Astrocyte (in vitro differentiated cells and primary cell): ENCODE measurements at places on chromosomes 2 and 18. TPM values are rescaled to one million over a fixed set of nuclear protein-coding genes. Genes with fewer than 3 reads are reported as not detected.

DNA sequence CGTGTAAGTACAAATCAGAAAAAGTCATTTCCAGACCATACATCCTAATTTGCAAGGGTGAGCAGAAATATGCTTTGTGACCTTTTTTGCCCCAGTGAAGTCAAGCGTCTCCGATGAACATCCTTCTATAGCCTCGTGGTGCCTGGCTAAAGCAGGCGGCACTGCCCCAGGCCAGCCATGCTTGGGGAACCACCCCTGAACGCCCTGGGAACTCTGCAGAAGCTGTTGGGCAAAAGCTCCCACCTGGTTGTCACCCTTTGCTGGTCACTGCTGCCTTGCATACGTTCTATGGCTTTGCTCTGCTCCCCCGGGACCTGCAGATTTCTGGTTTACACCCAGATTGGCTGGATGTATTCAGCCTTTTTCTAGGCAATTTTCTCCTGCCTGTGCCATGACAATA lies 256.4 kb downstream of the SS18 start:
- DNase-seq: no peak
- no peaks in the 10 kb centered on the region for H3K27me3 ChIP-seq
- H3K27ac ChIP-seq: no peak overlapping the region
- peaks cover 6% of the 10 kb centered on the region for H3K4me1 ChIP-seq
- no peaks in the 10 kb centered on the region for H3K36me3 ChIP-seq

DNA sequence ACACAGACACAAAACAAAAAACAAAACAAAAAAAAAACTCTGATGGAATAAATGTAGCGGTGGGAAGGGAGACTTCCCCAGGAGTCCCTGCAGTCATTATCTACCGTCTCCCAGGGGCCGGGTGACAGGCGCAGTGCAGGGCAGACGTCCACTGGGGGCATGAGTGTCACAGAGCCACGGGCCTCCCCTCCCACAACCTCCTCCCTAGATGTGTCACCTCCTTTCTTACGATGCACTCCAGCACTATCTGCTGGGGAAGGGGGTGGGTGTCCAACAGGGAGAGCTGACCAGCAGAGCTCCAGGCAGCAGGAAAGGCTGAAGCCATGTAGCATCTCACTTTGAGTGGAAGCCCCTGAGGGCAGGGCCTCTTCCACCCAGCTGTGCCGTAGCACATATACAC lies 84.5 kb downstream of the LONRF2 start:
- no peaks in the 10 kb centered on the region for H3K27me3 ChIP-seq
- H3K27ac ChIP-seq: no peak overlapping the region
- peaks cover 10% of the 10 kb centered on the region for H3K4me1 ChIP-seq
- H3K36me3 ChIP-seq: no peaks in the 10 kb centered on the region
- DNase-seq: no peak

- H3K36me3 ChIP-seq: no peaks in the 10 kb centered on the region
- H3K4me3 ChIP-seq: no peak overlapping the region
- H3K27me3 ChIP-seq: no peaks in the 10 kb centered on the region
- no peaks in the 10 kb centered on the region for H3K4me1 ChIP-seq
Measured at GRCh38 chr2:202703091-202703490, 68.3 kb downstream of the FAM117B start.

DNA sequence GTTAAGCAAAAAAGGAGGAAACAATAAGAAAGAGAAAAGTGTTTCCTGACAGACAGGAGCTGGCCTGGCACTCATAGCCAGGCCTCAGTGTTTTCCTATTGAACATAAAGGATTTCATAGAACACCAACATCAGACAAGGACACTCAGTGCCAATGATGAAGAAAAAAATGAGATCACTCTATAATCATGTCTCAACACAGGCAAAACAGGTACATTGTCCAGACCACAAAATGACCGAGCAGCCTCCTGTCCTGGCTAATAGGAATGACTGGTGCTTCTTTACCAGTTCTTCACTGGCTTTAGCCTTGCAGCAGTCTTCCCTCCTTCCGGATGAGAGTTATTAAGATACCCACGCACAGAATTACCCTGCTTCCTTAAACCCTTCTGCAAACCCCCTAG lies 35.6 kb downstream of the SEMA4F start:
- no peaks in the 10 kb centered on the region for H3K36me3 ChIP-seq
- H3K4me3 ChIP-seq: no peak overlapping the region
- H3K27ac ChIP-seq: no peak overlapping the region
- no peak for DNase-seq

GRCh38 chr2:46538393-46538792 lies 59.0 kb downstream of the TMEM247 start:
- H3K27me3 ChIP-seq: no peaks in the 10 kb centered on the region
- DNase-seq: no peak
- H3K4me1 ChIP-seq: peaks cover 17% of the 10 kb centered on the region
- H3K4me3 ChIP-seq: no peak overlapping the region
- H3K36me3 ChIP-seq: no peaks in the 10 kb centered on the region
- no peak overlapping the region for H3K27ac ChIP-seq

The GCA gene
- total RNA-seq: 14.2 and 14.5 TPM in 2 replicates

GRCh38 chr2:23828986-23829385 lies 97.9 kb downstream of the ATAD2B start:
- no peak overlapping the region for H3K27ac ChIP-seq
- no peaks in the 10 kb centered on the region for H3K36me3 ChIP-seq
- no peaks in the 10 kb centered on the region for H3K27me3 ChIP-seq
- no peak for DNase-seq
- no peaks in the 10 kb centered on the region for H3K4me1 ChIP-seq
- H3K4me3 ChIP-seq: no peak overlapping the region

DNA sequence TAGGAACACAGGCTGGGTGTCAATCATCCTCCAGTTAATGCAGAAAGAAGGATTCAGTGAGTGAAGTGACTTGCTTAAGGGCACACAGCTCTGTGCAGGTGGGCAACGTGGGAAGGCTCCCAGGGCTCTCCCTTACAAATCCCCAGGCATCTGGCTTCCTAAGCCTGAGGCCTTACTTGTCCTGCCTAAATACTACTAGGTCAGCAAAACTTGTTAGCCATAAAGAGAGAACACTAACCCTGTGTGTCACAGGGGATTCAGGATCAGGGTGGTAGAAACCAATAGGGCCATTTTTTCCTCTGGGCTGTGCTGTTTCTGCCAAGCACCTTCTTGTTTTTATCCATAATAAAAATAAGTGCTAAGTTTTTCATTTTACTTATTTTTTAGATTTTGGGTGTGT lies 55.0 kb downstream of the GATA6 start:
- no peaks in the 10 kb centered on the region for H3K27me3 ChIP-seq
- H3K36me3 ChIP-seq: no peaks in the 10 kb centered on the region
- peaks cover 13% of the 10 kb centered on the region for H3K4me1 ChIP-seq
- DNase-seq: no peak

DNA sequence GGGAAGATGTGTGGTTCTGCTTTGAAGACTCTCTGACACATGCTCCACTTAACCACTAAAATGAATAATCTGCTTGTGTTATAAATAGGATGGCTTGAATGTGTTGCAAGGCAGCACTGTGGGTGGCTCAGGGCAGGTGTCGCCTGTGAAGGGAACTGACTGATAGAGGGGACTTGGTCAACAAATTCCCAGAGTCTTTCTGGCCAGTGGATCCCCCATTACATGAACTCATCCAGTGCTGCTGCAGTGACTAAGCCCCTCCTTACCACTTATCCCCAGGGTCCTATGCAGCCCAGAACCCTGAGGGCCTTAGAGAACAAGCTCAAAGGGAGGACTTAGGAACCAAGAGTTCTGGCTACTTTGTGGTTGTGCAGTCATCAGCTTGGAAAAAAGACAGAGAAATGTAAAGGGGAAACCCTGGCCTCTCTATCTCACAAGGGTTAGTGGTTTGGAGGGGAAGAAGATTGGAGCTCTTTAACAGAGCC lies 226.2 kb upstream of the TNP1 start:
- H3K36me3 ChIP-seq: no peaks in the 10 kb centered on the region
- H3K4me3 ChIP-seq: no peak overlapping the region
- peak; percentile 89 for DNase-seq
- peaks cover 16% of the 10 kb centered on the region for H3K4me1 ChIP-seq
- H3K27me3 ChIP-seq: no peaks in the 10 kb centered on the region

The CAPN14 gene
- total RNA-seq: 0.12 and 0.14 TPM in 2 replicates

DNA sequence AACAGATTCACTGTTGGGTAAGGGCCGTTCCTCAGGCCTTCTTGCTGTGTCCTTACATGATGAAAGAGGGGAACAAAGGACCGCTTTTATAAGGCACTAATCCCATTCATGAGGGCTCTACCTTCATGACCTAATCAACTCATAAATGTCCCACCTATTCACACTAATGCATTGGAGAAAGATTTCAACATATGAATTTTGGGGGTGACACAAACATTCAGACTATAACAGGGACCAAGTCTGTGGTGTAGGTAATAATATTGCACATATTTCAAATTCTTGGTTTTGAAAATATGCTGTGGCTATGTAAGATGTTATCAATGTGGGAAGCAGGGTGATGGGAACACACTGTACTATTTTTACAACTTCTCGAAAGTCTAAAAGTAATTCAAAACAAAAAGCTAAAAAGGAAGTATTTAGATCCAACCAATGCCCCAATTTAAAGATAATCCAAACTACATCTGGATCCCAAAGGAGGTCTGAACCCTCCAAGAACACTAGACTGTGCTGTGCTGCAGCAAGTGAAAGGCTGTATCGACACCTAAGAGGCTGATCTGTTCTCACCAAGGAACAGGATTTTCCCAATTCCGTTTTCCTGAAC lies 82.4 kb upstream of the TGIF1 start:
- peak; percentile 80 for DNase-seq
- H3K36me3 ChIP-seq: no peaks in the 10 kb centered on the region
- peaks cover 13% of the 10 kb centered on the region for H3K4me1 ChIP-seq
- no peak overlapping the region for H3K4me3 ChIP-seq

The ITGAV gene
- 661 and 779 TPM in 2 replicates for total RNA-seq

The TBR1 gene
- total RNA-seq: not detected in 2 replicates

- peaks cover 12% of the 10 kb centered on the region for H3K4me1 ChIP-seq
- H3K27me3 ChIP-seq: no peaks in the 10 kb centered on the region
- no peak overlapping the region for H3K4me3 ChIP-seq
- no peak for DNase-seq
- H3K27ac ChIP-seq: no peak overlapping the region
Measured at GRCh38 chr2:202335791-202336467, 40.2 kb upstream of the BMPR2 start.

DNA sequence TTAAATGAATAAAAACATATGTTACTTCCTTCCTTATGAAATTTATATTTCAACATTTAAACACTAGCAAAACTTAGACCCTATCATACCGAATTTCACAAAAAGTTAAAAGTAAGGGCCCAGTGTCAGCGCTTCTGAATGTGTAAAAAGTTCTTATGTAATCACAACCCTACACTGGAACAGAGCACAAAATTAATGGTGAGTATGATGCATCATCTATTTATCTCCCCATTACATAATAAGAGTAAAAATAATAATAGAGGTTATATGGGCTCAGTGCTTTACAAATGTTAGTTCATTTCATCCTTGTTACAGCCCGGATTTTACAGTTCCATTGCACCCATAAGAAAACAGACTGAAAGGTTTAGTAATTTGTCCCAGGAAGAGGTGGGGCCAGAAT lies 144.9 kb upstream of the POU3F3 start:
- no peak for DNase-seq
- no peaks in the 10 kb centered on the region for H3K27me3 ChIP-seq
- peaks cover 1% of the 10 kb centered on the region for H3K4me1 ChIP-seq
- H3K36me3 ChIP-seq: no peaks in the 10 kb centered on the region

- H3K27me3 ChIP-seq: no peaks in the 10 kb centered on the region
- peak; percentile 12 for DNase-seq
- no peak overlapping the region for H3K27ac ChIP-seq
- no peak overlapping the region for H3K4me3 ChIP-seq
- no peaks in the 10 kb centered on the region for H3K36me3 ChIP-seq
- H3K4me1 ChIP-seq: peaks cover 4% of the 10 kb centered on the region
Measured at GRCh38 chr2:86368161-86368824, 30.9 kb upstream of the REEP1 start.

GRCh38 chr2:200127848-200128247 lies 172.5 kb downstream of the MAIP1 start:
- no peak overlapping the region for H3K27ac ChIP-seq
- H3K4me3 ChIP-seq: no peak overlapping the region
- DNase-seq: no peak
- H3K36me3 ChIP-seq: no peaks in the 10 kb centered on the region

The KIAA2012 gene
- total RNA-seq: not detected in 2 replicates

GRCh38 chr2:153291718-153292117 lies 186.8 kb downstream of the RPRM start:
- H3K36me3 ChIP-seq: no peaks in the 10 kb centered on the region
- no peak overlapping the region for H3K27ac ChIP-seq
- no peak overlapping the region for H3K4me3 ChIP-seq
- no peaks in the 10 kb centered on the region for H3K27me3 ChIP-seq

The RMND5A gene
- 31.3 and 33.6 TPM in 2 replicates for total RNA-seq

DNA sequence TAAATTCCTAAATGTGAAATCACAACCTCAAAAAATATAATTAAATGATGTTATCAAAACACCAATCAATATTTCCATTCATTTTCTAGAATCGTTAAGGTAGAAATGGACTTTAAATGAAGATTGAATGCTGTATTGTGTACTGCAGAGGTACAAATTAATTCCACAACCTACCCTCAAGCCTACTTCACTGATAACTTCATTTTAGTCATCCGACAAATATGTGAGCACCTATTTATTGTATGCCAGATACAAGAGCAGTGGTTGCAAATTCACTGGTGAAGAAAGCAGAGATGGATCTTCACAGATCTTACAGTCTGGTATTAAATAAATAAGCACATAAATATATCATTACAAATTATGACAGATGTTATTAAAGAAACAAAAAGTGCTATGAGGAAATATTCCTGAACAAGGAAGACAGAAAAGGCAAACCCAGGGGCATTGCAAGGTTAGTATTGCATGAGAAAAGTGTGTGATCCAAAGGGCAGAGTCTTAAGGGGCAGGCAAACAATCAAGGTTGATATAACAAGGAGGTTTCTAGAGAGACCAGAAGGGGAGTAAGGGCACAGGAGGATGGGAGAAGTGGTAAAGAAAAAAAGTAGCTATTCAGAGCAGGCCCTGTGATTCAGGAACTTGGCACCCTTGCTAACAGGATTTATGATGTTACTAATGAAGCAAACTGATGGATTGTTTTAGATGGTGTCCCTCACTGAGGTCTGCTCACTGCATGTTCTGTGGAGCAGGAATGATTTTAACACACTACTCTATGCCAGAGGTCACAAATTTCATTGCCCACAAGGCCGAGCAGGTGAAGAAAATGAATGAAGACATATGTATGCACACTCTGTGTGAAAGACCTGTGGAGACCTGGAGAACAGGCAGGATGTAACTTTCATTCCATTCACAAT lies 128.0 kb upstream of the CCDC150 start:
- no peaks in the 10 kb centered on the region for H3K27me3 ChIP-seq
- H3K27ac ChIP-seq: no peak overlapping the region
- H3K4me1 ChIP-seq: no peaks in the 10 kb centered on the region
- H3K4me3 ChIP-seq: no peak overlapping the region

- H3K27ac ChIP-seq: no peak overlapping the region
- peaks cover 46% of the 10 kb centered on the region for H3K4me1 ChIP-seq
- DNase-seq: peak; percentile 35
- no peaks in the 10 kb centered on the region for H3K27me3 ChIP-seq
- no peak overlapping the region for H3K4me3 ChIP-seq
Measured at GRCh38 chr2:75556679-75557366, 3.9 kb downstream of the EVA1A start.

- no peaks in the 10 kb centered on the region for H3K27me3 ChIP-seq
- H3K4me1 ChIP-seq: no peaks in the 10 kb centered on the region
- no peak overlapping the region for H3K27ac ChIP-seq
- DNase-seq: no peak
Measured at GRCh38 chr2:62110415-62111025, 85.4 kb upstream of the B3GNT2 start.

- DNase-seq: peak; percentile 77
- H3K4me1 ChIP-seq: no peaks in the 10 kb centered on the region
- no peak overlapping the region for H3K27ac ChIP-seq
- no peak overlapping the region for H3K4me3 ChIP-seq
Measured at GRCh38 chr2:15313657-15314056, 247.5 kb downstream of the NBAS start.

The SLC4A5 gene
- total RNA-seq: 0.36 and 0.41 TPM in 2 replicates
